ENCODE measurements at places on chromosomes 3 and 15. TPM values are rescaled to one million over a fixed set of nuclear protein-coding genes. Genes with fewer than 3 reads are reported as not detected.

Gene FANCD2OS
- not detected for total RNA-seq

Gene MORC1
- not detected for total RNA-seq

Gene TGM5
- total RNA-seq: 0.14 TPM

Gene ANKUB1
- not detected for total RNA-seq

- DNase-seq: peak; percentile 18
Observed at GRCh38 chr15:52338058-52338457, 42.5 kb upstream of the MYO5C start.

DNA sequence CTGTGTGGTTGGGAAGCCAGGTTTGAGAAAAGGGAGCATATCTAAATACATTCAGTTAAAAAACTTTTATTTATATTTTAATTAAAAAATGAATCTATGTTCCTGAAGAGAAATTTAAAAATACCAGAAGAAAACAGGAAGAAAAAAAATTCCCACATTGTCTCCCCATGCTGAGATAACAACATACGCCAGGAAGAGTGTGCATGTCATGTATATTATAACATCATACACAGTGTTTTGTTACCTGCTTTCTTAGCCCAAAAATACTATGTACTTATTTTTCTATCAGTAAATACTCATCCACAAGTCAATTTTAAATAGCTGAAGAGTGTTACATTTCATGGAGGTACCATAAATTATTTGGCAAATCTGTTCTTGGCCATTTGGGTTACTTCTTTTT, 18.5 kb downstream of the USP13 start:
- no peak for DNase-seq

DNA sequence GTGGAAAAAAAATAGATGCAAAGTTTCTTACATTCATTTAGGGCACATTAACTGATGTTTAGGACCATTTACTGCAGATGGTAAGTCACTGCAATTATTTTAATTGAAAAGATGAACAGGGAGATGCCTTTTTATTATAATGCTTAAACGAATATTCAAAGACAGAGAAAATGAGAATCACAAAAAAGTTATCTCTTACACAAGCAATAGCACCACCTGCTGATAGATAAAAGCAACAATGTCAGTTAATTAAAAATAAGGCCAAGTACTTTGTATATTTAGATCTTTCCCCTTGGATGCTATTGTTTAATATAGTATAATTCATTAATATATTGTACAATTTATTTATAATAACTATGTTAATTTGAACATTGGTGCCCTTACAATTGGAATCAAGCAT, 55.9 kb downstream of the IFT80 start:
- peak; percentile 15 for DNase-seq

GRCh38 chr3:149224736-149225594, 3.3 kb upstream of the CP start:
- peak; percentile 77 for DNase-seq

Measured in A172 (cell line).